ENCODE measurements at places on chromosomes 5 and 9.
A peak's percentile ranks its signal among the peaks of the same experiment; 100 is the strongest.

DNA sequence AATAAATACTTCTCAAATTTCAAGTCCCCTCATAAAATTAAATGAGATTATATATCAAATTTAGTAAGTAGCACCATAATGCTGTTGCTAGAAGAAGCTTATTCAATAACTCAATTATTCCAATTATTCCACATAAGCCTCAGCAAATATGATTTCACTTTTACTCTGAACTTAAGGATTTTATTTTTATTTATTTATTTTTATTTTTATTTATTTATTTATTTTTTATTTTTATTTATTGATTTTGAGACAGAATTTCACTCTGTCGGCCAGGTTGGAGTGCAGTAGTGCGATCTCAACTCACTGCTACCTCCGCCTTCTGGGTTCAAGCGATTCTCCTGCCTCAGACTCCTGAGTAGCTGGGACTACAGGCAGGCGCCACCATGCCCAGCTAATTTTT lies 1308.3 kb upstream of the CDH9 start:
- DNase-seq, result no peak

DNA sequence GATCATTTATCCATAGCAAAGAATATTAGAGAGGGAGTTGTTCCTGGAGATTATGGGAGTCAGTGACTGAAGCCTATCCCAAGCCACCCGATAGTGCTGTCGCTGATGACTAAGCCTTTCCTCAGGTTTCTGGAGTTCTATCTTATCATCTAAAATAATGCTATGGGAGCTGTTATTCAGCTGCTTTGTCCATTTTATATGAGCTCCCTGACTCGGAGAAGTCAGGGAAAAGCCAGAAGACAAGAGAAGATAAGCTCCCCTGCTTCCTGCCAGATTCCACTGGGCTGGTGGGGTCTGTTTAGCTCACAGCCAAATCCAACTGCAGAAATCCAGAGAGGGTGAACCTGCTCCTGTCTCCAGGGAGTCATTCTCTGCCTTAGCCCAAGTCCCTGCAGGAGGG lies 148.2 kb downstream of the DROSHA start:
- no peak for DNase-seq

GRCh38 chr5:66981266-66982055 lies 215.1 kb downstream of the CD180 start:
- DNase-seq, result no peak

DNA sequence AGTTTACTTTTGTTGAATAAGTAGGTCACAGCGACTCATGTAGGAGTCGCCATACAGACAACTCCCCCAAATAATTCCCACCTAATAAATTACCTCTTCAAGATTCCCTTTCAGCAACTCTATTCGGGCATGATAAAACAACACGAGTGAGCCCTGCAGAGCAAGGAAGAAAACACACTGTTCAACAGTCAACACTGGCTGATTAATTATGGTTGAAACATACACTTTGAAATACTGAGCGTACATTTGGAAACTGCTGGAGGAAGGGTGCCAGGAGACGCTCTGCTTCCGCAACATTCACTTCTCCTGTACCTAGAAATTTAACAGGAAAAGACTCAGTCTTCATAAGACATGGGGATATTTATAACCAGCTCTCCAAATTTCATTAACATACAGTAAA lies 117.5 kb downstream of the TTC39B start:
- DNase-seq, result no peak

GRCh38 chr9:122781671-122782070 lies 7.1 kb upstream of the OR5C1 start:
- no peak for DNase-seq

DNA sequence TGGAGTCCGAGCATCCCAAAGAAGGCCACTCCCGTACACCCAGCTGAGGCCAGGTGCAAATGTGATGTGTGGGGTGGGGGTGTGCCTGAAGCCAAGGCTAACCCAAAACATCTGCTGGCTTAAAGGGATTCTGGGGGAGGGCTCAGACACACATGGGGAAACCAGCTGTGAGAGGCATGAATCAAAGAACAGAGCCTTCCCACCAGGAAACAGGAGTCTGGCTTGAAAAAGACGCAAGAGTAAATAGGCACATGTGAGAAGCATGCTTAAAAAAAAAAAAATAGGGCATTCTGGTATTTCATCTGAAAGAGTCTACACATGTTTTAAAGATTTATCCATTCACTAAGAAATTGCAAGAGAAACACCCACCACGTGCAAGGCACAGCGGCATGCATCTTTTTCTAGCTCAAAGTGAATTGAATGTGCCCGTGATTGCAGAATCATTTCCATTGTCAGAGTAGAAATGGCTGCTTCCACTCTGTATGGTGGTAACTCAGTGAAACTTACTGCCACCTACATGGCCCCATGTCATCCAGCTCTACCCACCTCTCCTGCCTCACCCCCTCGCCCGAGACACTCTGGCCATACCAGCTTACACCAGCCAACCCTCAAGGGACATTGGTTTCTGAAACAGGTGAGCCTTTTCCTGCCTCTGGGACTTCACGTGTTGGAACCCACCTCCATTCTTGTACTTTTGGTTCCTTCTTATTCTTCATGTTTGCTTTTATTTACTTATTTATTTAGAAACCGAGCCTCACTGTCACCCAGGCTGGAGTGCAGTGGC lies 71.5 kb downstream of the SEMA5A start:
- DNase-seq, result no peak

DNA sequence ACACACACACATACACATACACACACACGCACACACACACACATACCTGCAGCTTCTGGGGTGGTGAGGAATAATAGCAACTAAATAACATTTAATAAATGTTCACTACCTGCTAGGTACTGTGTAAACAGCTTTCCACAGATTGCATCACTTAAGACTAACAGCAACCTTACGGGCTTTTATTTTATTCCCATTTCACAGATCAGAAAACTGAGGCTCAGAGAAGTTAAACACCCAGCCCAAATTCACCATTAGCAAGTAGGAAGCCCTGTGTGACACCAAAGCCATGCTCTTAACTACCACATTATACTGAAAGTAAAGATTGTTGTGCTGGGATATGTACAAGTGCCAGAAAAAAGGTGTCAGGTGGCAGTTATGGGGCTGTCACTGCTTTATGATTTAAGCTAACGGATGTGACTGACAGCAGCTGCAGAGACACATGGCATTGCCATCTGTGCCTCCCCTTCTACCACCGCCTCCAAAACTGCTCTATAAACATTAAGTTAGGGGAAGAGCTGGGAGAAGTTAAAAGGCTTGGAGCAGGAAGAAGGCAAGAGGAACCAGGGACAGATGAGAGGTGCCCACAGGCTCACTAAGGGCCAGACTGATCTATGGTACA lies 13.6 kb downstream of the MTMR12 start:
- no peak for DNase-seq

GRCh38 chr5:2278825-2279456 lies 396.2 kb upstream of the IRX4 start:
- no peak for DNase-seq

GRCh38 chr9:128911529-128912035 lies 9.2 kb upstream of the PHYHD1 start:
- peak; percentile 65 for DNase-seq

GRCh38 chr5:102018279-102018678 lies 277.8 kb downstream of the SLCO4C1 start:
- DNase-seq, result no peak

- no peak for DNase-seq
These were observed 177.2 kb downstream of the MAPKAP1 start for GRCh38 chr9:125529589-125530515.

DNA sequence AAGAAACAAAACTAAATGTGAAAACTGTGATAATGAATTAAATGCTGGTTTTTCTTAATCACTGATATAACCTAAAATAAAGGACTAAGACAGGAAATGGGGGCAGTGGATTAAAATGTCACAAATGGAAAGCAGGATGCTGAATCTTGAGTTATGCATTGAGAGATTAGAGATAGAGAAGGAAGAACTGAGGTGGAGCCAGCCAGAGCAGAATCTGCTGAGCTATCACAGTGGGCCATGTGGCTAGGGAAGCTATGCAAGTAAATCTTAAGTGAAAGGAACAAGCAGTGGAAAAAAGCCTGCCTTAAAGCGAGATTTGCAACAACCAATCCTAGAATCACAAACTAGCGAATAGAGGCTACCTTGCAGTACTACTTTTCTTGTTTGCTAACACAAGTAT lies 188.5 kb upstream of the RASA1 start:
- DNase-seq, result no peak

- no peak for DNase-seq
These were observed 1792.7 kb upstream of the CDH9 start for GRCh38 chr5:28831042-28831441.

DNA sequence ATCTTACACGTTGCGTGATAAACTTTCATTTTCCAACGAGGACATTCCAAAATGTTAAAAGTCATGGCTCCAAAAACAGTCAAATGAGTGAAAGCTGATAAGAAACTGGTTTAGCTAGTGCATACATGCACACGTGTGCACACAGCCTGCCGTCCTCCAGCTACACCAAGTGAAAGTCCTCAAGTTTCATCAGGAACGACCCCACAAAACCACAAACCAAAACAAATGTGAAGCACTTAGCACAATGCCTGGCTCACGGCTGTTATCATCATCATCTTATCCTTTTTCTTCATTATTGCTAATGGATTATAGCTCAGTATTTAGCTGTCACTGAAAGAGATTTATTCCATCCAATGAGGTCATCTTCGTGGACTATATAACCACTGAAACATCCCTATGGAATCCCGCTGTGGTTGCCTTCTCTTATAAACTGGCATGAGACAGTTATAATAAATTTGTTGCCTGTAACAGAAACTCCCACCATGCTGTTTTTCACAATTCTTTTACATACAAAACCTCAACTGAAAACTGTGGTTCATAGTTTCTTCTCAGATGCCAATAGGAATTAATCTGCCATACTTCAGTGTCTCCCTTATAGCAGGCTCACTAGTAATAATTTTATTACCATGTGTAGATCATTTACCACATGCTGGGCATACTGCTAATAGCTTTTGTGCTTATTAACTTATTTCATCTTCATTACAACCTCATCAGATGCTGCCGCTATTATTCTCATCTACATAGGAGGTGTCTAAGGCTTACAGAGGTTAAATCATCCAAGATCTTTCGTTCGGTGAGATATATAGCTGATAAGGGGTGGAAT lies 56.1 kb downstream of the SAXO1 start:
- DNase-seq, result peak; percentile 85

DNA sequence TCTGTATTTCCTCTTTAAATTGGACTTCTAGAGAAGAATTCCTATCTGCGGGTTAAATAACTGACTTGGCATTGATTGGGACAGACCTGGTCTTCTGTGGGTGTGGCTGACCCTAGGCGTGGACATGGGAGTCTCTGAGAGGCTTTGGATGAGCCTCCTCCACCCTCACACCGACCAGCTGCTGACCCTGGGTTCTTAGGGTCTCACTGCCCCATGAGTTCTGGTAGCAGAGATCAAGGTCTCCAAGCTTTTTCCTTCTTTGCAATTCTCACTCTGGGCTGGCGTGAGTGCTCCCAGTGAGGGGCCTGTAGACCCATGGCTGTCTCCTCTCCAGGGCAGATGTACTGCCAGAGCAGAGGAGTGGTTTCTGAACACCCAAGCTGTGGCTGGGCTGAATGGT lies 41.6 kb upstream of the PITX1 start:
- no peak for DNase-seq

GRCh38 chr5:170151097-170151831 lies 45.6 kb downstream of the FOXI1 start:
- peak; percentile 84 for DNase-seq

DNA sequence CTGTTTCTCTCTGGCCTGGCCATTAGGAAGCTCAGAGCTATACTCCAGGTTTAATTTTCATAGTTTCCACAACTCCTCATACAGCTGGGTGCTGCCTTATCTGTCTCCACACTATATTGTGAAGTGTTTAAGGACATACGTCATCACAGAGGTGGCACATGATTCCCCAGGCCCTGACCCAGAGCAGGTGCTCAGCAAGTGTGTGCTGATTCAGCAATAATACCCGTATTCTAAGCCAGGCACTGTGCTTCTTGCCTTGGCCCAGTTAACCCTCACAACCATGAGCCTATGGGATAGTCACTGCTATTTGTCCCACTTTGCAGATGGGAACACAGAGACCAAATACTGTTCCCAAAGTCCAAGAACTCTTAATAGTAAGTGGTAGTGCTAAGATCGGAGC lies 93.5 kb upstream of the SMIM23 start:
- no peak for DNase-seq

- no peak for DNase-seq
These were observed 5.9 kb downstream of the FAM193B start for GRCh38 chr5:177548495-177548894.

- DNase-seq, result no peak
These were observed 73.2 kb downstream of the ELAVL2 start for GRCh38 chr9:23752859-23753258.

DNA sequence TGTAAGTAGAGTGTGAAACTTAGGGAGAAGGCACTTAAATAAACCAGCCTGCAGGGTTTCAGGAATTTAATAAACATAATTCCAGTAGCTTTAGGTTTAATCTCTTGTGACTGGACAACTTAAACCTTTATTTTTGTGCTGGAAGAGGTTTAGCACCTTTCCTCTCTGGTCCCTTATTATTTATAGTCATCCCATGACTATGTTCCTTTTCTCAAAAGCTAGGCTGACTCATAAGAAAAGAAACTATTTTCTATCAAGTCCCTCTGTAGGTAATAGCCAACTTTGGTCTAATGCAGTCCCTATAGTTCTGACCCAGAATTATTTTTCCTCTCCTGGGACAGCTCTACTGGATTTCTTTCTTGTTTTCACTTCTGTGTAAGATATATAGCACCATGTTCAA lies 588.9 kb downstream of the NR2F1-AS1 start:
- DNase-seq, result peak; percentile 25

DNA sequence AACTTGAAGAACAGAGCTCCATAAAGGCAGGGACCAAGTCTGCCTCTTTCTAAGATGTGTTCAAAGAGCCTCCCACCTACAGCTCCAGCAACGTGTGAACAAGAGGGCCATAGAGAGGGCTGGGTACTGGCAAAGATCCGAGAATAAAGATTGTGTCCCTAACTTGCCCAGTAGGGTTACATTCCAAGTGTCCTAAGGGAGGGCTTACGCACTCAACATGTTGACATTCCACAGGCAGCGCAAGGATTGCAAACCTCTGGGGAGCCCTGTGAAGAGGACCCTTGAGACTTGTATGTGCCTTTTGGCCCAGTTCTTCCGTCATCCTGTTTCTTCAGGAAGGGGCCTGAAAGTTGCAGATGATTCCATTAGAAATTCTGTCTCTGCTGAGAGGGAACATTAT lies 48.2 kb upstream of the ENTREP1 start:
- no peak for DNase-seq

GRCh38 chr9:17928228-17928627 lies 349.4 kb downstream of the SH3GL2 start:
- no peak for DNase-seq

DNA sequence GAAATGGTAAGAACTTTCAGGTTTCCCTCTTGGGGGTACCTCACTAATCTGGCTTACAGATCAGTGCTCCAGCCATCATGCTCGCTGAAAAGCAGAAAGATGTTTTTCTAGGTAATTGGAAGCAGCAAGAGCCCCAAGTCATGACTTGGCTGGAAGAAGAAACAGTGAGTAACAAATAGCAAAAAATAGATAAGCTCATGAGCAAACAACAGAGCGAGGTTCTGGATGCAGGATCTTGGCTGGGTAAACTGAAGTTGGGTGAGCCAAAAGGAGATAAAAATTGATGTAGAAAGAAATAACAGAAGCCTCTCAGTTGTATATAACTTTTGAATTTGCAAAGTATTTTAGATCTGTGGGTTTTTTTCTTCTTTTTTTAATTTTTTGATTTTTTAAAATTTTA lies 110.1 kb downstream of the INSYN2B start:
- peak; percentile 49 for DNase-seq

Data from GM23248 (cell line).